ENCODE measurements at places on chromosomes 11 and 22.

GRCh38 chr11:96207459-96208449 lies 135.2 kb downstream of the MAML2 start:
- DNase-seq, result no peak

GRCh38 chr22:49599691-49600455 lies 227.8 kb downstream of the BRD1 start:
- DNase-seq, result no peak

- DNase-seq, result no peak
These were observed 238.9 kb downstream of the NTM start for GRCh38 chr11:131609337-131609736.

GRCh38 chr11:124890683-124891372 lies 6.8 kb downstream of the ROBO4 start:
- DNase-seq, result no peak

GRCh38 chr22:45084400-45084920 lies 74.7 kb upstream of the PHF21B start:
- DNase-seq, result no peak

DNA sequence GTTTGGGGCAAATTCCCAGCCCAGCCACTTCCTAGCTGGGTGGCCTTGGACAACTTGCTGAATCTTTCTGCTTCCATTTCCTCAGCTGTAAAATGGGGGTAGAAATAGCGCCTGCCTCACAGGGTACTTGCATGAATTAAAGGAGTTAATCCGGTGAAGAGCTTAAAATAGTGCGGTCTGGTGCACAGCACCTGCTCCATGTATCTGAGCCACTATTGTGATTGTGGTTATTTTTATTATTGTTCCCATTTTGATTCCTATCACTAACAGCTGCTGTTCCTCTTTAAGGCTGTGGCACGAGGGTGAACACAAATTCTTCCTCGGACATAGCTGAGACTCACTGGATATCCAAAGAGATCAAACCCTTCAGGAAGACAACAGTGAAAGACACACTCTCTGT lies 46.9 kb upstream of the TP53I11 start:
- no peak for DNase-seq

GRCh38 chr11:62560566-62561103 lies 13.1 kb downstream of the EEF1G start:
- DNase-seq, result peak; percentile 75

GRCh38 chr11:83156996-83157593 lies at the start of gene PCF11:
TSS of gene PCF11 (plus strand) at chr11:83157131. CDS start at chr11:83157440, 309 bp downstream.
- DNase-seq, result no peak

DNA sequence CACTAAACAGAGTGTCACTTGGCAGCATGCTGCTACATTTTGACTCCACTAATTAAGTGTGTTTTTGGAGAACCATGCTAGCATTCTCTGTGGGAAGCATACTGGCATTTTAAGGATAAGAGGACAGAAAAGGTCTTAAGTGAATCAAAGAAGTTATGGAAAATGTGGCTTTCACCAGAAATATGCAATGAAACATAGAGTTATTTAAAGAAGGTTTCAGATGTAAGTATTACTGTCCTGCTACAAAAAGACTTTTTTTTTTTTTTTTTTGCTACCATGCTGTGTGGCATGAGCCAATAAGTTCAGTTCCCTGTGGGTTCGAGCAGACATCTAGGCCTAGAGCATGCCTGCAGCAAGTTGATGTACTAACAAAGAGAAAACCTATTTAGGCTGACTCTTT lies 187.6 kb downstream of the MSANTD4 start:
- DNase-seq, result no peak

DNA sequence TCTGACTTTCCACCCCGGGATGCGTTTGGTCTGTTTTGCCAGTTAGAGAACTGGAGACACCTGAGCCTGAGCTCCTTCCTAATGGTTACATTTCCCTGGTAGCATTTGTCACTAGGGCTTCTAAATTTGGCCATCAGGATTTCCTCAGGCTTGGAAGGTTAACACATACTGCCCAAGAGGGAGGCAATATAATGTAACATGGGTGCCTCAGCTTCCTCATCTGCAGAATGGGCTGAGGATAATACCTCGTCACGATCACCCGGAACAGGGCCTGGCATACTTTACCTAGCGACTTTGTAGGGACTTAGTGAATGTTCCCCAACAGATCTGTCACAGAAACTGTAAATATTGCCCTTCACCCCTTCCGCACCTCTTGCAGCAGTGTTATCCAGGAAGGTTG lies 11.3 kb downstream of the IL17RA start:
- no peak for DNase-seq

DNA sequence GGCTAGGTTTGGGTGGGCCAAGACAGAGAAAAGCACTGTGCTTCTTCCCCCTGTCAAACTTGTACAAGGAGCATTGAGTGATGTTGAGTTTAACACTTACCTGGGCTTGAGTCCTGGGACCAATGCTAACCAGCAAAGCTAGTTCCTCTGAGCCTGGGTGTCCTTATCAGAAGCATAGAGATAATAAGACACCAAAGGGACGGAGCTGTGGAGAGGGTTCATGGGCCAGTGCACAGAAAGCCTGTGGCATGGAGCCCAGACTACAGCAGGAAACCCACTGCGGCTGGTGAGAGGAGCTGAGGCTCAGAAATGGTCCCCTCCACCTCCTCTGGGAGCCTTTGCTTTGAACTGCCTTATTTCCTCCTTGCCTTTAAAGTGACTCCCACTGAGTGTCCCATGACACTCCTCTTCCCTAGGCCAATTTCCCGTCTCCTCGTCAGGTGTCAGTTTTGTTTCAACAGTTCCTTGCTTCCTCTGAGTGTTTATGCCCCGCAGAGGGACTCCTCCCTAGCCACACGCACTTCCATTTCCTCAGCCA lies 9.4 kb downstream of the SLCO2B1 start:
- no peak for DNase-seq

DNA sequence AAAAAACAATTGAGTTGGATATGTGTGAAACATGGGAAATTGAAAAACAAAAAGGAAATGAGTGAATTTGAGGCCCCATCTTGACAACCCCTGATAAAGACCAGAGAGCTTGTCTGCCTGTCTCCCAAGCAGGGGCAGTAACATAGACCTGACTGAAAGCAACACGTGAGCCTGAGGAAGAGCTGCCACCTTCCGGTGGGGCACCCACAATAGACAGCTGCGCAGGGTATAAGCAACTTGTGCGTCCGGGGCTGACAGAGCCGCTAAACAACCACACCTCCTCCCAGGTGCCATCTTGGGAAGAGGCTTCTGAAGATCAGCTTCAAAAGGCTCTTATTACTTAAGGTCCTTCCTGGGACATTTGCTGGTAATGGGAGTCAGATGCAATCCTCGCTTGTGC lies 166.8 kb downstream of the NTM start:
- DNase-seq, result no peak

GRCh38 chr11:37972691-37973090 lies 1374.7 kb upstream of the RAG2 start:
- no peak for DNase-seq

DNA sequence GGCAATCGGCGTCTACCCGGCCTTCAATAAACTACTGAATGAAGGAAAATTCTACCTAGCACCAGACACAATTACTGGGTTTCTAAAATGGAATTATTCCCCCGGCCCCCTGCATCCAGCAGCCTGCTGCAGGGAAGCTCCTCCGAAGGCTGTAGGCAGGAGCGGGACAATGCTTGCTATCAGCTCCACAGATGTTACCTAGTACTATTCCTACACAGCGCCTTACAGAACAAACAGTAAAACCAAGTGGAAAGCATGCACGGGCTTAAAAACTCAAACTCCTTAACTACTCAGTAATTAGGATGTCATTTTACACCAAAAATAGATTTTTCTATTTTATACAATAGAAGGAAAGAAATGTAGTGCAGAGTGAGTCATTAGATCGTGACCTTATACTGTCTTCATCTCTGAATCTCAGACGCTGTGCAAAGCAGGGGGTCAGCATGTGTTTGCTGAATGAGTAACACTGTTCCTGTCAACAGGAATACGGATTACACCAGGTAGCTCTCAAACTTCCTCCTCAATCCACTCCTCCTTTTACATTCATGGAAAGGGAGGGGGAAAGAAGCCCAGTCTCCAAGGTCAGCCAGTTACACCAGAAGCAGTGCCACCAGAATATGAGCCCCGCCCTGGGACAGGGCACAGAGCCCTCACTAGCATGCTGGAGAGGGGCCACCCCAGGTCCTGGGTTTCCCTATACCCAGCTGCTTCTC lies 74.9 kb downstream of the PACSIN2 start:
- no peak for DNase-seq

DNA sequence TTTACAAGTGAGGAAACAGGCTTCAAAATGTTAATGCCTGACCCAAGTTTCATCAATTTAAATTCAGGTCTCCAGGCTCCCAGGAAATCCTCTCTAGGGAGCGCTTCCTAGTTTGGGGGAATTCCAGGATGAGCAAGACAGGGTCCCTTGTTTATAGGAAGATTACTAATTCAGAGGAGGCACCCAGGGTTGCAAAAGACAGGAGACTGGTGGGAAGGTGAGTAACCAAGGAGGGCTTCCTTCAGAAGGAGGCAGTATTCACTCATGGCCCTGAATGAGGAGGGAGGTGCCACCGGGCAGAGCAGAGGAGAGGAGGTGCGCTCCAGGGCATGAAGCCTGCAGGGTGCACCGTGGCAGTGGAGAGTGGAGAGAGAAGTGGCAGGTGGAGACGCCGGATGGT lies 1.6 kb downstream of the TMEM132A start:
- DNase-seq, result no peak

DNA sequence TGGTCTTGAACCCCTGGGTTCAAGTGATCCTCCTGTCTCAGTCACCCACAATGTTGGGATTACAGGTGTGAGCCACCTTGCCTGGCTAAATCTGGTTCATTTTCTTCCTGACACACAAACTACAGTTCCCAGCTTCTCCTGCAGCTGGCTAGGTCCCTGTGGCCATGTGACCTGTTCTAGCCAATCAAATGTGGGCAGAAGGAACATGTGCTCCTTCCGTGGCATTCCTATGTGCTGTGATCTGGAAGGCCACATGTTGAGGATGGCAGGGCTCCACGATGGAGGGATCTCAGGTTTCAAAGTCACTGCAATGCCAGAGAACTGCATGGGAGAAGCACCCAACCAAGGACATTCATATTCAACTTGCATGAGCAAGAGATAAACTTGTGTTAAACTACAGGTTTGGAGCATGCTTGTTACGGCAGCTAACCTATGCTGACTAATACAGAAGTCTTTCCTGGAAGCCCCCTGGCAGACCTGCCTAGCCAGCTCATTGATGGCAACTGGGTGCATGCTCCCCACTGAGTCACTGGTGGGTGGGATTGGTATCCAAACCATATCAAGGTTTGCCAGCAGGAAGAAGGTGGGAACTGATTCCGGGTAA lies 86.0 kb downstream of the RPS6KA4 start:
- no peak for DNase-seq

DNA sequence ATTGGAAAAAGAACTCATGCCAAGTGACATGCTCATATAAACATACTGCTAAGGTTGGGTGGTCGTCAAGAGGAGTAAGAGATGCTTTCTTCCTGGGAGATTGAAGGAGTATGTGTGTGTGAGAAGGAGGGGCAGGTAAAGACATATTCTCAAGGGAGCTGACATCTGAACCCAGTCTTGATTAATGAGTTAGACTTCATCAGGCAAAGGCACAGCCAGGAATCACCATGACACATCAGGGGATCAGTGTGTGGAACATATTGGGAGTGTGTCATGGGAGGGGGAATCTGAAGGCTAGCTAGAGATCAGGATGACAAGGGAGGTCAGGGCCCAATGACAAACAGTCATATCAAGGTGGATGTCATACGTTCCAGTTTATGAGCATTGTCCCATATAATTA lies 14.9 kb downstream of the CNTF start:
- no peak for DNase-seq

DNA sequence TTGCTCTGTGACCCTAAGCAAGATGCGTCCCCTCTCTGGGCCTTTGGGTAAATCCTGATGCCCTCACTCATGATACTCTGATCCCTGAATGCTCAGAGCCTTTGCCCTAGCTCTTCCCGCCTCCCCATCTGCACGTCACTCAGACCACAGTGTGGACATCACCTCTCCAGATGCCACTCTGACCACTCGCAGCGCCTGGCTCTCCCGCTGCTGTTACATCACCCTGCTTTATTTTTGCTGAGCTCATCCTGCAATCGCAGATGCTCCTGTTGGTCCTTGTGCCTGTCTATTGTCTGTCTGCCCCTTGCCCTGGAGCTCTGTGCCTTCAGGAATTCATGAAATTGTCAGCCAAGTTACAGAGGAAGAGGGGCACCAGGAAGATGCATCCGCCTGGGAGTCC lies 5.5 kb downstream of the OSM start:
- no peak for DNase-seq

GRCh38 chr11:123057661-123058305 lies 4.2 kb downstream of the HSPA8 start:
- no peak for DNase-seq

DNA sequence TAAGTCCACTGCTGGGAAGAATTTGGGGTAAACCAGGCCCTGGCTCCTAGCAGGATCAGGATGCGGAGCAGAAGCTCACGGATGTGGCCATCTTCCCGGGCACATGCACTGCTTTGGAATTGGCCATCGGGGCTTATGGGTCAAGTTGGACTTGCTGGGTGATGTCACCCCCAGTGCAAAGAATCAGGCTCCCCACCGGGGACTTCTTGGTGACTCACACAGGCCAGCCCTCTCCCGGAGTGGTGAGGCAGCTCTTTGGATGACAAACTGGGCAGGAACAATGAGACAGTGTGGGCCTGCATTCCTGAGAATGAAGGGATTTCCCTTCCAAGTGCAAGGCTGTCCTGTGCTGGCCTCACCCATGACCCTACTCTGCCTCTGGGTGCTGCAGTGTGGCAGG lies 128.8 kb upstream of the ANO1 start:
- peak; percentile 8 for DNase-seq

DNA sequence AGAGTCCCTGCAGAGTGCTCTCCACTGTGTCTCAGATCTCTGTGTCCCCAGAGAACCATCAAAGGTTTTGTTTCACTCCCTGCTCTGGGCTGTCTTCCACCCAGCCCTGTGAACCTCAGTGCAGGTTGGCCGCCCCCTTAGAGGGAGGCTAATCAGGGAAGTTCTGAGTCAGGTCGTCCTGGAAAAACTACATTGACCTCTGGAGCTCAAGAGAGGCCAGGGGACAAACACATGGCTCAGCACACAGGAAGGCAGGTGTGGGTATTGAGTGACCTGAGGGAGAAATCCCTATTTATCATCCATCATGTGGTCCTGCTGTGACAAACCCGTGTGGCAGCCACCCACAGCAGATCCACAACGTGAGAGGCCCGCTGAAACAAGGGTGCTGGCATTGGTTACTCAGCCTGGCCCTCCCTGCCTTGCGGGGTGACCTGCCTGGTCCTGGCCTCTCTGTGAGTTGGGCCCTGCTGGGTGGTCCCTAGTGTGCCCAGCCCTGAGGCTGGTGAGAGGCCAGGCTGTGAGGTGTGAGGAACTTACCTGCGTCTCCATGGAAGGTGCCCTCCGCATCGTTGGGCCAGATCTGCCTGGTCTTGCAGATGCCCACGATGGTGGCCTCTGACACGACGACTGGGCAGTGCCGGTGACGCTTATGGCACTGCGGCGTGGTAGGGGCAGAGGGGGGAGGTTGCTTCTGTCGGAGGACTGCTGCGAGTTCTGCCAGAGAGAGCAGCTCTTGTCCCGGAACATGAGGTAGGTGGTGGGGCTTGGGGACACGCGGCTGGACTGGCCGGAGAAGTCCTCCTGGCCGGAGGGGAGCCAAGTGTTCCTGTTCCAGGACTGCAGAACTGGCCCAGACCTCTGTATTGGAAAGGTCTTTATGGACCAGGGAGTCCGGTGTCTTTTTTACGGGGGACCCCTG lies 669 bp upstream of the BCR start:
- no peak for DNase-seq
